ENCODE measurements at places on chromosomes 7 and 10.

GRCh38 chr7:131203291-131203976 lies 124.2 kb upstream of the MKLN1 start:
- no peak for DNase-seq

DNA sequence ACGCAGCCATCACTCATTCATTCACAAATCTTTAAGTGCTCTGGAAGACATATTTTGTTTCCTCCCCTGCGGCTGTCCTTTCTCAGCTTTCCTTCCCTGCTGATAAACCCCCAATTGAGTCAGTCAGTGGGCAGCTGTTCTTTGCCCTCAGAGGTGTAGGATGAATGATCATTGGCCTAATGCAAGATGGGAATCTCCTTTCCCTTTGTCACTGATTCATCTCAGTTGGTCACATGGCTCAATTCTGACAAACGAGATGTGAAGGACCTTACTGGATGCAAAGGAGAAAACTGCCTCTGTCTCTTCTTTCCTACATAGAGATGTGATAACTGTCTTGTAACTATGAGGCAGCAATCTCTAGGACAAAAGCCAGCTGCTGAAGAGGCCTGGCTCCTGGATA lies 44.6 kb downstream of the COL28A1 start:
- DNase-seq: no peak

- DNase-seq: no peak
Observed at GRCh38 chr7:158828133-158829020, 932 bp downstream of the ESYT2 start.

DNA sequence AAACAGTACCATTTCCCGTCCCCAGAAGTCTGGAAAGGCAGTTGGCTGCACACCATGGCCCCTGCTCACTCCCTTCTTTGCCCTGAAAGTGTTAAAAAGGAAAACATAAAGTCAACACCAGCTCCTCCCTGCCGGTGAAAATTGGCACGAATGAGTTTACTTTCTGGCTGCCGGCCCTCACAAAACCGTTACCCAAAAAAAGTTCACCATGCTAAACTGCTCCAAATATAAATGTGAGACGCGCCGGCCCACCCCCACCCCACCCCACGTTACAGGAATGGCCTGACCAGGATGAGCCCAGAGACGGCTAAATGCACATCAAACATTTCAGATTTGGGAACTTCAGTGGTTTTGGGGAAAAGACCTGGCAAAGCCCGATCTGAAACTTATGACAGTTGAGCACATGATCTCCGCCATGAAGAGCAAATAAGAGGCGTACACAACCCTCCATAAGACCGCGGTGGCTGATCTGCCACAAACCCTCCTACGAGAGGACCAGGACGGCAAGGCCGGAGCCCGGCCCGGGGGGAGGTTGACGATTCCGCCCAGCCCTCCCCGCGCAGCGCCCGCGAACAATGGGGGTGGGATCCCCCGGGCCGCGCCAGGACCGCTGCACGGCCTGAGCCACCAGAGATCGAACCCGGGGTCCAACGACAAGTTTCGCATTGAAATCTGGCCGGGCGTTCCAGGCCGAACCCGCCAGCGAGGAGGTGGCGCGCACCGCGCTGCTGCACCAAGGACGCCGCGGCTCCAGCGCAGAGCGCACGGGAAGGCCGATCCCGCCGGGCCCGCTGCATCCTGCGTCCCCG lies 952 bp downstream of the DIP2C start:
- no peak for DNase-seq

- no peak for DNase-seq
Observed at GRCh38 chr10:121260377-121260776, 337.9 kb downstream of the FGFR2 start.

GRCh38 chr10:48516911-48517310 lies 88.0 kb downstream of the ARHGAP22 start:
- no peak for DNase-seq

GRCh38 chr7:151013733-151014497 lies 10.4 kb downstream of the ATG9B start:
- DNase-seq: no peak

GRCh38 chr7:158529181-158530096 lies 58.2 kb downstream of the PTPRN2 start:
- no peak for DNase-seq

- no peak for DNase-seq
Observed at GRCh38 chr7:6096581-6096980, 65.4 kb downstream of the ANKRD61 start.

DNA sequence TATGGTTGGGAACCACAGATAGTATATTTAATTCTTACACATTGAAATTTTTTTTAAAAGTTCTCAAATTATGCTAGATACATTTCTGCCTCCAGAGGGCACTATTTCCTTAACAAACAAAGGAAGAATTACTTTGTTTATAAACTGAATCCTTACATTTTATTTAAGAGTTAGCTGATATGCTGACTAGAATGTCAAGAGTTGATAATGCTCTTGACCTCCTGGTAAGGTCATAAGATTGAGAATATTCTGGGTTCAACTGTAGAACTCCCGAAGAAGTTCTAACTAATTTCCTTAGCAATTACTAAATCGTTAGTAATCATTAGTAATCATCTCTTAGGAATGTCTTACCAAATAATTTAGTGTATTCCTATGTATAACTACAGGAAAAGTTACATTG lies 95.3 kb upstream of the CYP26C1 start:
- DNase-seq: no peak

- no peak for DNase-seq
Observed at GRCh38 chr7:1843921-1844335, 173.9 kb downstream of the ELFN1 start.

GRCh38 chr7:65798111-65799075 lies 74.5 kb upstream of the VKORC1L1 start:
- no peak for DNase-seq

GRCh38 chr10:78164702-78165101 lies 131.0 kb downstream of the RPS24 start:
- DNase-seq: no peak

GRCh38 chr7:12609561-12609960 lies 39.0 kb downstream of the SCIN start:
- DNase-seq: no peak

DNA sequence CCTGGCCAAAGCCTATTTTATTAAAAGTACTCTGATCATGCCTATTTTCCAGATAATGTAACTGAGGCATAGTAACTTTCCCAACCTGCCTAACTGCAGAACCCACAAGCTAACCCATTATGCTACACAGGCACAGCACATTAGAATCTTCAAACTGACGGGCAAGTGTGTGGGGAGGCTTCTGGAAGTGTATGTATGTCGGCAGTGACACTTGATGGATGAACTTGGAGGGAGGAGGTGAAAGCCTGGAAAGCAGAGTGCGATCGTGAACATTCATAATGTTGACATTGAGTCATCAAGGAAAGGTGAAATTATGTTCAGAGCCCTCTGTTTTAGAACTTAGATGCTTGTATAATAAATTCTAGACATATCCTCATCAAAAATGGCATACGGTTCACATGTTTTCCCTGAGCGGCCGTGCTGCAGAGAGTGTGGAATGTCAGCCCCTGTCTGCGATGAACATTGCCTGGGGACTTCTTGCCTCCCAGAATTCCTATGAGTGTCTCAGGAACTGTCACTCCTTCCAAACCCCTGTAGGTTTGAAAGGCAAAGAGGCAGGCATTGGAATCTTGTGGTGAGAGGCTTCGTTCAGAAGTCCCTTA lies 102.4 kb downstream of the SLIT1 start:
- no peak for DNase-seq

DNA sequence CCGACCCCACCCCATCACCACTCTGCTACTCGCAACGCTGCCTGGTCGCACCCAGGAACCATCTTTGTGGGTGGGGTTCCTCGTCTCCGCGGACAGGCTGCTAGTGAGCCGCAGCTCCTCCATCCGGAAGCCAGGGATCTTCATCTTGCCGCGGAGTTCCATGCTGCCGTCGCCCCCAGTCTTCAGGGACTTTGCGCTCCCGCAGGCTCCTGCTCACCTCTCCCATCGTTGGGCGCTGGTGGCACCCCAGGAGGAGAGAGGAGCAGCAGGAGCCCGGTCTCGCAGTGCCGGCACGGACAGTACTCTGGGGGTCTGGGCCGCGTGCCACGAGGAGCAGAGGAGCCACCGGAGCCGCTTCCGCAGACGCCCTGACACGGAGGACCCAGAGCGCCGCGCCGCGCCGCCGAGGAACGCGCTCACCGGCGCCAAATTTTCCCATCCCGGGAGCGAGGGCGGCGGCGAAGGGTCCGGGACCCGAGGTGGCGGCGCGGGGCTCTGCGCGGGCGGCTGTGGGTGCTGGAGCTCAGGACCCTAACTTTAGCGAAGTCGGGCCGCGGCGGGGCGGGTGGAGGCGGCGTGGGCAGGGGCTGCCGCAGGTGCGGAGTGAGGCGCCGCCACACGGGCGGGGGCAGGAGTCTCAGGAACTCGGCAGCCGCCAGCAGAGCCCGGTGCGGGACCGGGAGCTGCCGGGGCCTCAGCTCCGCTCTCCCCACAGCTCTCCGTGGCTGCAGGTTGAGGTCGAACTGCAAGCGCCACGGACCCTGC lies 750.1 kb upstream of the SORCS1 start:
- DNase-seq: no peak

GRCh38 chr7:134311807-134312206 lies 4.9 kb downstream of the SLC35B4 start:
- no peak for DNase-seq

GRCh38 chr7:8290645-8291308 lies 28.8 kb upstream of the ICA1 start:
- DNase-seq: no peak

DNA sequence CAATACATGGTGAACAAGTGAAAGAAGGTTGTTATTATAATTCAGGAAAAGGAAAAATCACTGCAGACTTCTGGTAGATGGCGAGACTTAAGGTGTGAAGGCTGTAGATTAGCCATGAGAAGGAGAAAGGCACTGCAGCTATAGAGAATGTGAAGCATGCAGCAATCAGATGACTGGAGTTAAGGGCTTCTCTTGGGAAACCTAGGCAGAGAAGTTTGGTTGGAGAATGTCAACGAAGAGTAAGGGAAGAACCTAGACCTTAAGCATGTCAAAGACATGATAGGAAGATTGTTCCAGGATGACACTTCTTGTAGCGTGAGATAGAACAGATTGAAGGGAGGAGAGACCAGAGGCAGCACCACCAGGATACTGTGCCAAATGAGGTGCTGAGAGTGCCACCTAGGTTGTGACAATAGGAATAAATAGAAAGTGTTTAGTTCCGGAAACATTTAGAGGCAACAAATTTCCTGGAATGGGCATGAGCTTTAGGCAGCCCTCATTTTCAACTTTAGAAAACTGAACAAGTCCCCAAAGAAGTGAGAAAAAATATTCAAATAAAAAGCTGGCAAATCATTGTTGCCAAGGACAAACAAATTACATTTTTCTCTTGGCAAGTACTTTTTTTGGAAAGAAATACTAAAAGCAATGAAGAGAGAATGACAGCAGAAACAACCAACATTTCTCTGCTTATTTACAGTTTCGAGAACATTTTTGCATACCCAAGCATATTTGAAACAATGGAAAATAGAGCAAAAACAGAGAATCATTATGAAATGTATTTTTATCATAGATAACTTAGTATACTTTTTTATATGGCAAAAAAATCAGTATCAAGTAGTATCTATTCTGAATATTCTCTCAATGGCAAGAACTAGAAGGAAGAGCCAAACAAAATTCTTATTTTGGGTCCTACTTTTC lies 4.9 kb downstream of the LRRC17 start:
- no peak for DNase-seq

GRCh38 chr10:118967160-118967559 lies 62.4 kb upstream of the NANOS1 start:
- no peak for DNase-seq

GRCh38 chr10:30869566-30869965 lies 162.1 kb downstream of the ZNF438 start:
- no peak for DNase-seq

DNA sequence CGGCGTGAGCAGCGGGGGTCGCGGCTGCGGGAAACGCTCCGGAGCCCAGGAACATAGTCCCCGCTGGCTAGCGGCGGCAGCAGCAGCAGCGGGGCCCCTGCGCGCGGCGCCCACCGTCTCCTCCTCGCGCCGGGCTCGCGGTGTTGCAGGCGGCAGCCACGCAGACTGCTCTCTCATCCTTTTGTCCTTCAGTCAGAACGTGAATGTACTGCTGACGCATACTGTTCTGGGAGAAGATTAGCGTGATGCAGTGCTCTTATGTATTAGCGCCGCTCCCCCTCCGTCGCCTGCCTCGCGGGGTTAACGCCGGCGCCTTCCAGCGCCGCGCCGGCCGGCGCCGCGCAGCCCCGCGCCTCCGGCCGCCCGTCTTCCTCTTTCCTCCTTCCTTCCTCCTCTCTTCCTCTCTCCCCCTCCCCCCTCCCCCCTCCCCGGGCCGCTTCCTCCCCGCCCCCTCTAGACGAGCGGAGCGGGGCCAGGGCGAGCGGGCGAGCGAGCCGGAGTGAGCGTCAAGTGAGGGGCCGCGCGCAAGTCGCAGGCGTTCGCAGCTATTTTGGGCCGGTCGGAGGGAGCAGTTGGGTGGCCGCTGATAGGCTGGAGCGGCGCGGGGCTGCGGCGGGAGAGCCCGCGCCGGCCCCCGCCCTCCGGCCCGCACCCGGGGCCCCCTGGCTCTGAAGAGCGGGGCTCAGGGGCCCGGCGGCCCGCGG lies 816 bp upstream of the LRRC4 start:
- peak; percentile 42 for DNase-seq

DNA sequence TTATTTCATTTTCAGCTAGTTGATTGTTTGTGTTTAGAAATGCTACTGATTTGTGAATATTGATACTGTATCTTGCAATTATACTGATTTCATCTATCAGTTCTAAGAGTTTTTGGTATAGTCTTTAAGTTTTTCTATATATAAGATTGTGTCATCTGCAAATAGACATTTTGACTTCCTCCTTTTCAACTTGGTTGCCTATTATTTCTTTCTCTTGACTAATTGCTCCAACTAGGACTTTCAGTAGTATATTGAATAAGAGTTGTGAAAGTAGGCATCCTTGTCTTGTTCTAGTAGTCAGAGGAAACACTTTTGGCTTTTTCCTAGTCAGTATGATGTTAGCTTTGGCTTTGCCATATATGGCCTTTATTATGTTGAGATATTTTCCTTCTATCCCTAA lies 20.4 kb downstream of the PHTF2 start:
- no peak for DNase-seq

Data from T1000 (cell line).